NCI-H2029 (cell line): ENCODE measurements at places on chromosomes 3 and 15.

DNA sequence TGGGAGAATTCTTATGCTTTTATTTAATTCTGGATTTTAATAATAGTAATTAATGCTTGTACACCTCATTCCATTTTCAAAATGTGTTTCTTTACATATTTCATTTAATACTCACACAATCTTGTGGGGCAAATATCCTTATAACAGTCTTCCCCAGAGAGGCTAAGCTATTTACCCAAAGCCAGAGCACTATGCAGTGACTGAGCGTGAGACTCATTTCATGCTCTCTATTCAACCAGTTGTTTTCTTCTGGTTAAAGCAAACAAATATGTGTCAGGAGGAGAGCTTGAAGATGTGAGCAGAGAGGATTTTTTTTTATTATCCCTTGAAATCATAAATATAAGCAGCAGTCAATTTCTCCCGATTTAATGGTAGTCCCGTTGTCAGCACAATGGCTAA lies 548.3 kb upstream of the TBL1XR1 start:
- DNase-seq, result no peak

GRCh38 chr3:34360713-34361112 lies 562.3 kb downstream of the PDCD6IP start:
- DNase-seq, result no peak

- DNase-seq, result no peak
Measured at GRCh38 chr3:32502946-32503286, 264 bp upstream of the CMTM6 start.

DNA sequence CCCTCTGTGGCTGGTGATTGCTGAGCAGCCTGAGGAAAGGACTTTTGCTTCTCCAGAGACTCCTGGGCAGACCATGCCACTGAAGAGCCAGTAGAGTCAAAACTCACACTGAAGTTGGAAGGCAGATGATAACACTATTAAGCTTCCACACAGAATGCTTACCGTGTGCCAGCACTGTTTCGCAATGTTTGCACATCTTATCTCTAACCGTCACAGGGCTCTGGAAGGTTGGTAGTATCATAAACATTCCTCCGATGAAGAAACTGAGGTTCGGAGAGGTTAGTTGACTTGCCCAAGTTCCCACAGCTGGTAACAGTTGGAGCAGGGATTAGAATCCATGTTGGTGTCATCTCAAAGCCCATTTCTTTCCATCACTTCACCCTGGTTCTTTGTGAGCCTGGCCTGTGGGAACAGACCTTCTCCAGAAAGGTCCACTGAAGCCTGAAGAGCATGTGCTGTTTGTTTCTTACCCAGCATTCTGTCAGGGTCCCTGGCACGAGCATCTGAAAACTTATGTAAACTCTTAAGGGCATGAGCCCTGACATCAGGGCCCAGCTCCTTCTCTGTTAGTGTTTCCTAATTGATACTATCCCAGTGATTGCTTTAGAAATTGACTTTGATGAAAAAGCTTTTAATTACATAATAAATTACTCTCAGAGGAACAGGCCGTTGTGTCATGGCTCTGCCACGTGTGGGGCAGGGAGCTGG lies 77.0 kb upstream of the PRR23C start:
- DNase-seq, result no peak

- no peak for DNase-seq
Measured at GRCh38 chr15:62985768-62986167, 56.8 kb upstream of the TPM1 start.

GRCh38 chr15:50907601-50908208 lies 778 bp upstream of the AP4E1 start:
- DNase-seq, result peak; percentile 8

DNA sequence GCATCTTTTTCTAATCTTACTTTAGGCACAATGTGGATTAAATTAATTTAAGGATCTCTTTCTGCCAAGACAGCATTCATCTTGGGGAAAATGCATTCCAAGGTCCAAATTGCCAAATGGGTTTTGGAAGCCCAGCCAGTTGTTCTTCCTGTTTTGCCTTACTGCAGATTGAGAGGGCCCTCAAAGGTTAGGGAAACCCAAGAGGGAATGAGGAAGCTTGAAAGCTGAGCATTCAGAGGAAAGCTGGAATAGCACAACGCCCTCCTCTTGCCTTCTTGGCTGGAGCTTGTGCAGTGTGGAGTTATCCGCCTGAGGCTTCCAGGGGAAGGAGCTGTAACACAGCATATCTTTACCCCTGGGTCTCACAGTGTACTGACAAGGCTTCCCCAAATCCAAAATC lies 18.2 kb upstream of the SACM1L start:
- DNase-seq, result no peak

- no peak for DNase-seq
Measured at GRCh38 chr15:59334076-59334415, 38.6 kb downstream of the MYO1E start.

GRCh38 chr3:152780553-152780952 lies 54.4 kb upstream of the P2RY1 start:
- DNase-seq, result no peak

GRCh38 chr3:38843898-38844297 lies 27.9 kb upstream of the SCN10A start:
- no peak for DNase-seq

GRCh38 chr3:141462176-141462859 lies 24.5 kb upstream of the RASA2 start:
- no peak for DNase-seq

- DNase-seq, result no peak
Measured at GRCh38 chr3:20130106-20130505, 55.9 kb downstream of the SGO1 start.

- no peak for DNase-seq
Measured at GRCh38 chr3:22010997-22011396, 260.0 kb upstream of the ZNF385D start.

- DNase-seq, result no peak
Measured at GRCh38 chr3:152071924-152072323, 196.8 kb upstream of the MBNL1 start.

DNA sequence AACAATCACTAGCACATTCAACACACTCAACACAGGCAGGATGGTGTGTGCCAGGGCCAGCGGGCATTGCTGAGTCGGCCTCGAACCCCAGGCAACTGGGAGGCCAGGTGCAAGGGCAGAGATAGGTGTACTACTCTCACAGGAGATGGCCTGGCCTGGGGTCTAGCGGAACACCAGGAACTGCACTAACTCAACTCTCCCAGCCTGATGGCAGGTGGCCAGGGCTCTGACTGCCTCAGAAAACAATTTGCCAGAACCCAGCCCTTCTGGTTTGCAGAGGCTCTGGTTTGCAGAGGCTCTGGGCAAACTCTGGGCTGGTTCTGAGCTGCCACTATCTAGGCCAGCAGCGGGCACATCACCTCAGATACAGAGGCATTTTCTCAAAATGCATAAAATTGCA lies 229.2 kb upstream of the CHRNA7 start:
- DNase-seq, result no peak
